ENCODE measurements at places on chromosomes 11 and 22.

- no peak for DNase-seq
Observed at GRCh38 chr22:28268850-28269249, 349.8 kb upstream of the PITPNB start.

- no peak for DNase-seq
Observed at GRCh38 chr11:115892016-115892415, 387.8 kb upstream of the CADM1 start.

DNA sequence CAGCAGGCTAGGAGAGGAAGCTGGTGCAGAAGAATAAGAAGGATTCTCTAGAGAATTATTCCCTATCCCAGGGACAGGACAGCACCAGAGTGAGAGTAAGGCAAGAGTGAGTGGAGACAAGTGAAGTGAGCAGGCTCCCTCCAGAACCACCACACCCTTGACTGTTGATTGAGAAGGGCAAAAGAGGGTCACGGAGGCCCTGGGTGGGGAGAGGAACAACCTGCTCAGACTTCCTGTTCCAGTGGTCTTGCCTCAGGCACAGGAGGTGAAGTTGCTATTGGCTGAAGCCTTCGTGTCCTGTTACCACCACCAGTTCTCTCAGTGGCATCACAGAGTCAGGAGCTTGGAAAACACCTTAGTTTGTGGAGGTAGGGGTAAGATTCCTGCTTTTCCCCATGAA lies 51.7 kb upstream of the CCDC89 start:
- DNase-seq: no peak

DNA sequence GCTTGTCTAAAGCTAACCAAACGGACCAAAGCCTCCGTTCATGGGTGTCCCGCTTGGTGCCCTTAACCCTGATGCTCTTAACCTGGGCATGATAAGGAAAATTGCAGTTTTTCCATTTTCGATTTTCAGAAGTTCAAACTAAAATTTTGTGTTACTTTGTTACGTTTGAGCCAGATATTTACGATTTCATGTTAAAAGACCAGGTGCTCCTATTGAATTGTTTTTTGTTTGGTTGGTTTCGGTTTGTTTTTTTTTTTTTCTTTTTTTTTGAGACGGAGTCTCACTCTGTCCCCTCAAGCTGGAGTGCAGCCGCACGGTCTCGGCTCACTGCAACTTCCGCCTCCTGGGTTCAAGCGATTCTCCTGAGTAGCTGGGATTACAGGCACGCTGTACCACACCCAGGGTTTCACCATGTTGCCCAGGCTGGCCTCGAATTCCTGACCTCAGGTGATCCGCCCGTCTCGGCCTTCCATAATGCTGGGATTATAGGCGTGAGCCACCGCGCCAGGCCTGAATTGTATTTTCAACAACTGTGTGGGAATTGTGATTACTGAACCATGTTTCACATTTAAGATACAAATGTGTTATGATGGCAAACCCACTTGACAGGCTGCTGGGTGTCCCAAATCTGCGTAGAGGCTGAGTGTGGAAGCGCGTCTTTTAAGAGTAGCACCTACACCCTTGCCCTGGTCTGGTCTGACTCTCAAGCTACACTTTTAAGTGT lies 864 bp upstream of the USP28 start:
- DNase-seq: no peak

GRCh38 chr11:720642-721246 lies 14.7 kb downstream of the EPS8L2 start:
- peak; percentile 19 for DNase-seq

- DNase-seq: no peak
Observed at GRCh38 chr22:32177221-32177765, 18.2 kb upstream of the C22orf42 start.

DNA sequence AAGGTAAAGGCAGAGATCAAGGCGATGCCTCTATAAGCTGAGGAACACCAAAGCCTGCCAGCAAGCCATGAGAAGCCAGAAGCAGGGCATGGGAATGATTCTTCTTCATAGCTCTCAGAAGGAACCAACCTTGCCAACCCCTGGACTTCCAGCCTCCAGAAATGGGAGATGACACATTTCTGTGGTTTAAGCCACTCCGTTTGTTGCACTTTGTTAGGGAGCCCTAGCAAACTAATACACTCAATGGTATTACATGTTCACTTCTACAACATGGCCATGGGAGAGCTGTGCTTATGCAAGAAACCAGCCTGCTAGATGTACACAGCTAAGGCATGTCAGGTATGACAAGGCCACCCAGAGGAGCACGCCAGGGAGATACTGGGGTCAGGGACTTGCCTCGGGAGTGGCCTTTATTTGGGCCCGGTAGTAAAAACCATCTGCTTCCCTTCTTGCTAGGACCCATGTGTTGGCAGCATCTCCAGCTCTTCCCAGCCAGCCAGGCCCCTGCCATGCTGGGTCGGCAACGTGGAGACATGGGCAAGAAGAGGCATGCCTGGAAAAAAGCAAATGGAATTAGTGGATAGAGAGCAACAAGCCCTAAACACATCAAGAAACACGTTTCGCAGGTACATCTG lies 3.6 kb downstream of the C11orf16 start:
- DNase-seq: no peak

DNA sequence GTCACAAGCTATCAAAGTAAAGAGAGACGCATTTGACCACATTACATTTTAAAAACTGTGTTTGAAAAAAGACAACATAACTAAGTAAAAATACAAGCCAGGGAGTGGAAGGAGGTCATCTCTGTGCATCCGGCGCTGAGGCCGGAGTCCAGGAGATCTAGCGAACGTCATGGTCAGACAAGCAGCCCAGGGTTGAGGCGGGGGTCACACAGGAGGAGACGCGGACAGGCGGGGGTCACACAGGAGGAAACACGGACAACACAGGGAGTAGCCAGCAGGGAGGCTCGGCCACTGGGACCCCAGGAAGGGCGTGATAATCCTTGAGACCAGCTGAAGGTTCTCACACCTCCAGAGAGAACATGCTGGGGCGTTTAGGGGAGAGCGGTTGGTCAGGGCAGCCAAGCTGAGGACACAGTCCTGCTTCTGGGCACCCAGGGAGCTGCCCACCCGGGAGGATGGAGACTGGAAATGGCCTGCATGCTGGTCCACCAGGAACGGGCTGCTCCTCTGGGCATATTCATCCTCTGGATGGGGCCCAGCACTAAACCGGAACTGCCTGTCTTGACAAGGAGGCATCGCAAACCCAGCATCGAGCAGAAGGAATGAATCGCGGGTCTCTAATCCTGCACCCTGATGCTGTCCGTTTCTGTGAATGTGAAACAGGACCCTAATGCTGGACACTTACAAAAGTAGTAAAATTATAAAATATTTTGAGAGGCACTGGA lies 40.9 kb upstream of the MUC5AC start:
- DNase-seq: no peak

DNA sequence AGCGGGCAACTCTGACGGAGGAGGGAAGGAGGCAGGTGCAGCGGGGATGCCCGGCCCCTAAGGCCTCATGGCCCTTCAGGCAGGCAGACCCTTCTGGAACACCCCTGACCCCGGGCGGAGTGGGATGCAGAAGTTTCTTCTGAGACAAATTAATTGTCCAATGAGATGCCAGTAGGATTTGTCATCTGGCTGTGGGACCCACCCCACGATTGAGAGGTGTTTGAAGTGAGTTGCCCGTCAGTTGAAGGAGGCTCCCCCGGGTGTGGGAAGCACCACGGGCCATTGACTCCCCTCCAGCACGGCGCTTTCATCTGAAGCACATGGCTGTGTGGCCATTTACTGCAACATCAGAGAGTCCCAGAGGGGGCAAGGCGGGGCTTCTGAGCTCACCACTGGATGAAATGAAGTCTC lies 527.8 kb downstream of the BRD1 start:
- no peak for DNase-seq

- no peak for DNase-seq
Observed at GRCh38 chr11:71075871-71076420, 176.4 kb downstream of the SHANK2 start.

DNA sequence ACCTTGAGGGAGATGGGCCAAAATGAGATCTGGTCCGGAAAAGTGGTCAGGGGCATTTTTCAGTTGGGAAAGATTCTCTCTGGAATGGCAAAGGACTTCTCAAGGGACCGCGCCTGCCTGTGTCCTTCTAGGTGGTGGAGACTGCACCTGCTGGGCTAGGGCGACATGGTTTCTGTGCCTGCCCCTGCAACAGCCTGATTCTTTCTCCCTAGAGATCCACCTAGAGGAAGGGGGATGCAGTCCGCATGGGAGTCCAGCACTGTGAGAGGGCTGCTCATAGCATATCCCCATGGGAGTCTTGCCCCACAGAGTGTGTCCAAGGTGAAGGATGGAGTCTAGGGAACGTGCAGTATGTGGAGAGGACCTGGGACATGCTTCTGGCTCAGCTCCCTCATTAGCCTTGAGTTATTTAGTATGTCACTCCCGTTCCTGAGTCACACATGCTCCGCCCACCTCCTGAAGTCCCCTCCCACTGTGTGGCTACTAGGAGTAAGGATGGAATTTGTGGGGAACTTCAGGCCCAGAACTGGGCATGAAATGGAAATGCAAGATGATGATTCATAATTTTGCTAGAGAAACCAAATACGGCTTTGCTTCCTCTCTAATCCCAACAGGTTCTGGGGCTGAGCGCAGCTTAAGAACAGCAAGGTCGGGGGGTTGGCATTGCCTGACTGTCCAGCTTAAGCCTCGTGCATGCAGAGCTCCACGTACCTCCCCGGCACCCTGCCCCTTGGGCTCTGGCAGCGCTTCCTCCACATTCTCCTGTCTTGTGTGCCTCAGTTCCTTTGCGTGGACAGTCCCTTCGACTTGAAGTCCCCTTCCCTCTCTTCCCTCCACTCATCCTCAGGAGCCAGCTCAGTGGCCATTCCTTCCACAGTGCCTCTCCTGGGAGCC lies 35.0 kb downstream of the GRIK4 start:
- no peak for DNase-seq

DNA sequence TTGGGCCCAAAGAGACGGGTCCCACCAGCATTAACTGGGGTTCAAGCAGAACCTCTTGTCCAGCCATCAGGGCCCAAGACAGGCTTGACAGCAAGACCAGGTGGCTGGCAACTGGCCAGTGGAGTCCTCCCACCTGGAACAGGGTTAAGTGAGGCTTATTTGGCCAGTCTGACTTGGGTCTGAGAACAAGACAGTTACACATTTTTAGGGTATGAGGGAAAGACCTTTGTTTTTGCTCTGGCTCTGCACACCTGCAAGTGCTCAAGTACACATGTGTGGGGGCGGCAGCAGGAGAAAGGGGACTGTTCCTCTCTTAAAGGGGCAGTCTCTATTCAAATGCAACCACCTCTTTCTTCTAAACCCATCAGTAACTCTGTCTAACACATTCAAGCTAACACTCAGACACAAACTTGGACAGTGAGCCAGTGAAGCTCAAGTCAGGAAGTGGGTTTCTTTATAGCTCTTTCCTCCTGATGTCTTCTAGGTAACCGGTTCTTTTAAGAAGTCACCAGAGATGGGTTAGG lies 116.2 kb downstream of the ETS1 start:
- DNase-seq: no peak

GRCh38 chr11:74147199-74147929 lies 23.4 kb downstream of the C2CD3 start:
- DNase-seq: no peak

DNA sequence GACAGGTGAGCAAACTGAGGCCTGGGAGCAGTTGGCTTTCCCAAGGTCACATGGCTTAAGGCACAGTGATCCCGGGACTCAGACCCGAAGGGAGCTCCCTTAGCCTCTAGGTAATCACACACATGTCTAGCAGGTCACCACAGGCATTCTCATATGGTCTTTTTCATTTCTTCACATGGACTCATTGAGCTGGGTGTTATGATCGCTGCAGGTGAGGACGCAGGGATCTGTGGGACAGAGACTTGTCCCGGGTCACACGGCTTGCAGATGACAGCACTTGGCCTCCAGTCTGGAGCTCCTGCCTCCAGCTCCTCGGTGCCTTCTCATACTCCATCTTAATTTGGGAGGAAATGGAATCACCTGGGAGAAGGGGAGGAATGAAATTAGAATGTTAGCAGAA lies 23.6 kb upstream of the CACNG2 start:
- no peak for DNase-seq

GRCh38 chr11:66617155-66617834 lies 865 bp downstream of the RBM14 start:
- DNase-seq: no peak

- DNase-seq: no peak
Observed at GRCh38 chr22:43600265-43600664, 188.5 kb downstream of the MPPED1 start.

GRCh38 chr11:128483211-128483788 lies 104.1 kb downstream of the ETS1 start:
- DNase-seq: no peak

GRCh38 chr22:46703171-46703995 lies 34.7 kb downstream of the CERK start:
- no peak for DNase-seq

GRCh38 chr11:122681070-122681469 lies 25.5 kb downstream of the UBASH3B start:
- no peak for DNase-seq

DNA sequence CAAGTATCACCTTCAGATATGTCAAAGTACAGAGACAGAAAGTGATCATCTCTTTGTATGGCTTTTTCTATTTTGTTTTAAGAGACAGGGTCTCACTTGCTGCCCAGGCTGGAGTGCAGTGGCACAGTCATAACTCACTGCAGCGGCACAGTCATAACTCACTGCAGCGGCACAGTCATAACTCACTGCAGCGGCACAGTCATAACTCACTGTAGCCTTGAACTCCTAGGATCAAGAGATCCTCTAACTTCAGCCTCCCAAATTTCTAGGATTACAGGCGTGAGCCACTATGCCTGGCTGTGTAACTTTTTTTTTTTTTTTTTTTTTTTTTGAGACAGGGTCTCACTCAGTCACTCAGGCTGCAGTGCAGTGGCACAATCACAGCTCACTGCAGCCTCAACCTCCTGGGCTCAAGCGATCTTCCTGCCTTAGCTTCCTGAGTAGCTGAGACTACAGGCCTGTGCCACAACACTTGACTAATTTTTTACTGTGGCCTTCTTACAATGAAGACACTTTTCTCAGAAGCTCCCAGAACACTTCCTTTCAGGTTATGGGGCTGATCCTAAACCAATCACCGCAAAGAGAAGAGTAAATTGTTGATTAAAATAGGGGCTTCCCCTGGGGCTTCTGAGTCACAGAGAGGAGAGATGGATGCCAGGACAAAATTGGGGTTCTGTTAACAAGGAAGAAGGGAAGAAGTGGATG lies 9.0 kb upstream of the HIKESHI start:
- no peak for DNase-seq

DNA sequence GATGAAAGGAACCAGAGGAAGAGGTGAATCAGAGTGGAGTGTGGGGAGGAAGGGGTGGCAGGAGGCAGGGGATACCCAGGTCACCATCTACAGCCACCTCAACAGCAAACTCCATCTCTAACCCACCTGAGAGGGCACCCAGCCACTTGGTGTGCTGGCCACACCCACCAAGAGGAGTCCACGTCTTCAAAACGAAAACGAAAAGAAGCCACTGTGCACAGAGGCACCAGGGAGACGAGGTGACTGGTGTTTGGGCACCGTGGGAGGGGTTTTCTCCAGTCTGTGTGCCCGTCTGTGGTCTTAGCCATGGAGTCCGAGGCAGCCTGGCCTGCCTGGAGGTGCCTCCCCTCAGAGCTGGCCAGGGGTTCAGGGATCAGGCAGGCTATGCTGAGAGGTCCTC lies 20.2 kb downstream of the PDGFB start:
- DNase-seq: no peak
